Ureter (tissue), 1 donor: ENCODE measurements at places on chromosomes 1 and 21.
A peak's percentile ranks its signal among the peaks of the same experiment; 100 is the strongest.

- no peak for DNase-seq
These were observed 68.5 kb upstream of the PDE4B start for GRCh38 chr1:65724151-65724550.

- DNase-seq, result no peak
These were observed 90.1 kb downstream of the TLR5 start for GRCh38 chr1:223052931-223053330.

- no peak for DNase-seq
These were observed 59.0 kb downstream of the HIVEP3 start for GRCh38 chr1:41859686-41860085.

GRCh38 chr1:186735463-186735862, 55.2 kb upstream of the PTGS2 start:
- no peak for DNase-seq

- peak; percentile 50 for DNase-seq
These were observed 37.3 kb downstream of the CHAF1B start for GRCh38 chr21:36422279-36423098.

GRCh38 chr1:15501208-15502032, 22.6 kb downstream of the CASP9 start:
- DNase-seq, result no peak

DNA sequence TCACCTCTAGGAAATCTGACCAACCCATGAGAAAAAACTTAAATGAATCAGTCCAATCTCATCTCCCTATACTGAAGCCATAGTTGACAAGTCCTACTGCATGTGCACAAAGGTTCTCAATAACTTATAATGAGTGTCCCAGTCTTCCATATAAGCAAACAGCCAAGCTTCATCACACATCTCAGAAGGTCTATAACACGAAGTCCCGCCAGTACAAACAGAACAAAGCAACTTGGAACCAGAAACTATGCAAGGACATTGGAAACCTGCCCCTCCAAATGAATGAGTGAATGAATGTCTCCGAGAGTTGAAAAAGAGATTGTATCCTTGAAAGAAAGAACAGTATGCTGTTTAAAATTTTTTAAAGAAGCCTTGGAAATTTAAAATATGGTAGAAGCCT, 53.6 kb upstream of the IPO9 start:
- DNase-seq, result no peak

GRCh38 chr1:51247499-51247898, 11.4 kb downstream of the RNF11 start:
- no peak for DNase-seq

- no peak for DNase-seq
These were observed 3.3 kb downstream of the PTPRC start for GRCh38 chr1:198641966-198642668.

DNA sequence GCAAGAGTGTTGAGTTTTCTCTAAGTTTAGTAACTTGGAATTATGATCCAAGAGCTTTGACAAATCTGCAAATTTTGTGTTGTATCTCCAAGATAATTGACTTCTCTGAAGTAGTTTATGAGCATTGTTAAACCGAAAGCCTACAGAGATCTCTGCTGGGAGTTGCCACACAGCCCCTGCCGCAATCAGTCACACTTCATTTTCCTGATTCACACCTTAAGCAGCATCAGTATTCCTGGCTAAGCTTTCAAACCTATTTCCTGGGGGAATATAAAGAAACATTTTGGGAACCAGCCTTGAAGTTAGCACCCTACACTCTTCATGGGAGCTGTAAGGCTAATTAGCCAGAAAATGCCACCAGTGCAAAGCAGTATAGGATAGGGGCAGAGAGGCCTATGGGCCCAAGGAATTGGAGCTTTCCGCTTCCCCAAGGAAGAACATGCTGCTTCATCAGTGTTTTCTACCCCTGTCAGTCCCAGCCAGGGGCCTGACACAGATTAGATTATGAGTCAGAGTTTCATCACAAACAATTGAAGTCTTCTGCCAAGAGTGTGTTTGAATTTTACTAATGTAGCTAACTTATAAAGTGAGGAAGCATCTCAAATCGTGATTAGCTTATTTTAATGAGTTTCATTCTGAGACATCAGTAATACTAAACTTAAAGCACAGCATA, 23.2 kb upstream of the CACYBP start:
- no peak for DNase-seq

GRCh38 chr21:31501926-31502325, 157.6 kb upstream of the SOD1 start:
- no peak for DNase-seq

DNA sequence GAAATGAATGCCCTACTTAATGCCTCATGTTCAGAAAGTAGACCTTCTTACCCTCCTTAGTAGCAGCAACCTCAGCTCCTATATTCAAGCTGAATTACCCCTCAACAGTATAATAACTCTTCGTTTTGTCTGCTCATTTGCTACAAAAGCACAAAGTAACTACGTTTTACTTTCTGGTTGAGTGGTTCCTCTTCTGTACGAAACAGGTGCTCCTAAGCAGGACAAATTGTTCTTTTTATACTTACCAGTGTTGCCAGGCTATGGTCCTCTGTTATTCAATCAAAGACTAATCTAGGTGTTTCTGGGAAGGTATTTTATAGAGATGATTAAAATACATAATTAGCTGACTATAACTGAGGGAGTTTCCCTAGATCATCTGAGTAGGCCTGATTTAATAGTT, 484.2 kb upstream of the ADAMTS5 start:
- DNase-seq, result no peak

DNA sequence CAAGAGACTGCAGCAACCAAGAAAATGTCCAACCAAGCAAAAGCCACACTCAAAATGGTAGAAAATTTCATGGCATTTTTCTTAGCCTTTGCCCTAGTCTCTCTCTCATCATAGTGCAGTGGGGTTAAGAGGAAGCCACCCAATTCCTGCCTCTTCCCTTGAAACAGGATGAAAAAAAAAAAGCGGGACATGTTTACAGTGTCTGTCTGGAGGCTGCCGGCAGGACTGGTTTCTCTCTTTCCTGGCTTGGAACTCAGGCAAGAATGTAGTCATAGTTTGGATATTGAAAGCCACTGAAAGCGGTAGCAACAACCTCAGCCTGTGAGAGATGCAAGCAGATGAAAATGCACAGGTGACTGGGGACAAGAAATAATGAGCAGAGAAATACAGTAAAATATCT, 13.3 kb upstream of the TNFSF18 start:
- no peak for DNase-seq

DNA sequence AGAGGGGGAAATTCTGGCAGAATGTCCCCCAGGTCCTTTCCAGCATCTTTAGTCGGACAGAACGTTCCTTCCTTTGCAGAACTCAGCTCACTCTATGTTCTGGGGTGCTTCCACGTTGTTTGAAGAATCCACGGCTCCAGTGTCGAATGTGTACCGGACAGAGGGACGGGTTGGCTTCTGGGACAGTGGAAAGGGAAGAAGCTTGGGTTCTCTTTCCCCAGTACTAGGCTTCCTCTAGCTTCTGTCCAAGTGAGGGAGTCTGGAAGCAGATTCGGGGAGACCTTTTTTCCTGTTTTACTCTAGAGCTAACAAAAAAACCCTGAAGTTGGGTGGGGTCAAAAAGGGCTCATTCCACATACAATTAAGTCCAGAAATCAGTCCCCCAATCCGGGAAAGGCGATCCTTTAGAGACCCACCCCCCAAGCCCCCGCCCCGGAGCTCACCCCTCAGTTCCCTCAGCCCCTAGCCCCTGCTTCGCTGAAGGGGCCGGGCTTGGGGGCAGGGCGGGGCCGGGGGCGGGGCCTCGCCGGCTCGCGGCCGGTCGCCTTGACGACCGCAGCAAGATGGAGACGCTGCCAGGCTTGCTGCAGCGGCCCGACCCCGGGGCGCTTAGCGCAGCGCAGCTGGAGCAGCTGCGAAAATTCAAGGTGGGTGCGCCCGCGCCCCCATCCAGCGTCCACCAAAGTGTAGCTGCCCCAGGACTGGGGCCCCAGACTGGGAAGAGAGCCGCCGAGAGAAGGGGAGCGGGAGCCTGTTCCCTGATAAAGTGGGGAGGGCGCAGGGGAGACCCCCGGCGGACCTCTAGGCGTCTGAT, at the start of gene RIIAD1:
RIIAD1 (plus strand) TSS at position 549 of the 814 bp plus-strand sequence; CDS start at position 564, 15 bp downstream.
- no peak for DNase-seq

DNA sequence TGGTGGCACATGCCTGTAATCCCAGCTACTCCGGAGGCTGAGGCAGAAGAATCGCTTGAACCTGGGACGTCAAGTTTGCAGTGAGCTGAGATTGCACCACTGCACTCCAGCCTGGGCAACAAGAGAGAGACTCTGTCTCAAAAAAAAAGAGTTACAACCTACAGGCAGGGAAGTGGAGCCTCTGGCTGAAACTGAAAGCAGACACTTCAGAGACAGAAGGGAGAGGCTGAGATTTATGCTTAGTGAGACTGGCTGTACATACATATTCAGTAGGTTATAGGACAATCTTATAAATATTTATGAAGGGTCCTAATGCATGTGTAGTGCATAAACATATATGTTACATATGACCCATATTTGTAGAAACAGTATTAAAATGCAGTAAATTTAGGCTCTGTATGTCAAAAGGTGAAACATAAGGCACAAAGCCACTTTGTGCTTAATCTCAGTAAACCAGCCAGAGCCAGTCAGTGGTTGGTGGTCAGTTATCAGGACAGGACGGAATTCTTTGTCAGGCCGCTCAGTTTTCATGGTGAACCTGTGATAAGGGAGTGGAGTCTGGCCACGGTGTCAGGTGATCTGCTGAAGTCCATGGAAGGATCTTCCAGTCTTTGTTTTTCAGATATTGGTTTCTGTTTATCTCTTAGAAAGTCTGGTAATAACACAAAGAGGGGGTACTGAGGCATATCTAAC, 13.7 kb downstream of the RHEX start:
- no peak for DNase-seq

- DNase-seq, result no peak
These were observed 24.8 kb upstream of the OR2B11 start for GRCh38 chr1:247482747-247483146.

DNA sequence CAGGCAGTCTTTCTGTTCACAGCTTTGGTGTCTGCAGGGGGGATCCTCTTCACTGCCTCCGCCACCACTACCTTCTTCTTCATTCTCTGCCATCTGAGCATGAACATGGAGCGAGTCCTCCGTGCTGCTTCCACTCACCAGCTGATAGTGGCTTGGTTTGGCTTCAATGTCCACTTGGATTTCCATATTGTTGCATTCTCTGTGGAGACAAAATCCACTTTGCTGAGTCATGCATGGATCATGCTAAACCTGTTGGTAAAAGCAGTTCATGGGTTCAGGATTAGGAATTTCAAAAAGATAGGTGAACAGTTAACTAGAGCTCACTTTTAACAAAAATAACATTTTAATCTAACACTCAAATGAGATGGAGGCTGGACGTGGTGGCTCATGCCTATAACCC, 27.5 kb downstream of the RNF19B start:
- DNase-seq, result no peak

DNA sequence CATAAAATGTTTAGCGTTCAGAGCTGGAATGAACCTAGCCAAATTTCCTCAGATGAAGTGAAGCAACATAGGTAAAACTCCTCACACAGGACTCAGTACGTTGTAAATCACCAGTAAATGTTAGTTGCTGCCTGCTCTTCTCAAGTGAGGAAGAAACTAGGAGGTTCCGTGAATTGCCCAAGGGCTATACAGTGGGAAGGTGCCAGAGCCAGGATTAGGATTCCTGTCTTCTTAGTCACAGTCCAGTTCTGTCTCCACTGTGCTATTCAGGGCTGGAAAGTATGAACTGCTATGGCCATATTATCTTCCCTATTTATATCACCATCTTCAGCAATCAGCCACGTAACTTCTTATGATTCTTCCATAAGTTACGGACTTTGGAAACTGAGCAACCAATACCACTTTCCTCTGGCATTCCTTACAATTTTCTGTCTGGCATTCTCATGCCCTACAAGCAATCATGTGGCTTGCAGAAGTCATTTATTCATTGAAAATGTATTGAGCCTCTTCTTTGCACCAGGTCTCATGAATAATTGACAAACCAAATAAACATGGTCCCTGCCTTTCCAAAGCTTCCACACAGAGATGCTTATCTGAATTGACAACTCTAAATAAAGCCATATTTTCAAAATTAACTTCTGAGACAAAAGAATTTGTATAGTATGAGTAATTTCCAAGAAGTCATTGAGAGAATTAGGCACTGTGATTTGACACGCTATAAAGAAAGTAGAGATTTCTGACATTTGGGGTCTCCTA, 271.6 kb upstream of the SGIP1 start:
- DNase-seq, result no peak

GRCh38 chr1:8352886-8353785, 35.2 kb downstream of the SLC45A1 start:
- DNase-seq, result no peak

- DNase-seq, result no peak
These were observed 25.3 kb downstream of the PIGK start for GRCh38 chr1:77193951-77194350.

DNA sequence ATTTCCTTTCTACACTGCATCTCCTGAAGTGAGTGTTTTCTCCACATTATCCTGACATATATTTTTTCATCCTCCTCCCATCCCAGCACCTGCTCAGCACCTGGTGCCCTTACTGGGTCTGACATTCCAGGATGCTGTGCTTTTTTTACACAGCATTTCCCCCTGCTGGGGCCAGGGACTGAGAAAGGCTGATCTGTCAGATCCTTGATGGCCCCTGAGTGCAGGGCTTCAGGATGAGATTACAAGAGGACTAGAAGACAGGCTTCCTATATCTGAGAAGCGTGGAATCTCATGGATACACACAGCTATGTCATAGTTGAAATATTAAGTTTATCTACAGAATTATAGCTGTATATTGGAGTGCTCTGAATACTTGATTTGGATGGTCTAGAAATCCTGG, 24.4 kb downstream of the RCAN1 start:
- DNase-seq, result no peak

GRCh38 chr1:203103829-203104495, 18.1 kb upstream of the MYOG start:
- DNase-seq, result no peak

DNA sequence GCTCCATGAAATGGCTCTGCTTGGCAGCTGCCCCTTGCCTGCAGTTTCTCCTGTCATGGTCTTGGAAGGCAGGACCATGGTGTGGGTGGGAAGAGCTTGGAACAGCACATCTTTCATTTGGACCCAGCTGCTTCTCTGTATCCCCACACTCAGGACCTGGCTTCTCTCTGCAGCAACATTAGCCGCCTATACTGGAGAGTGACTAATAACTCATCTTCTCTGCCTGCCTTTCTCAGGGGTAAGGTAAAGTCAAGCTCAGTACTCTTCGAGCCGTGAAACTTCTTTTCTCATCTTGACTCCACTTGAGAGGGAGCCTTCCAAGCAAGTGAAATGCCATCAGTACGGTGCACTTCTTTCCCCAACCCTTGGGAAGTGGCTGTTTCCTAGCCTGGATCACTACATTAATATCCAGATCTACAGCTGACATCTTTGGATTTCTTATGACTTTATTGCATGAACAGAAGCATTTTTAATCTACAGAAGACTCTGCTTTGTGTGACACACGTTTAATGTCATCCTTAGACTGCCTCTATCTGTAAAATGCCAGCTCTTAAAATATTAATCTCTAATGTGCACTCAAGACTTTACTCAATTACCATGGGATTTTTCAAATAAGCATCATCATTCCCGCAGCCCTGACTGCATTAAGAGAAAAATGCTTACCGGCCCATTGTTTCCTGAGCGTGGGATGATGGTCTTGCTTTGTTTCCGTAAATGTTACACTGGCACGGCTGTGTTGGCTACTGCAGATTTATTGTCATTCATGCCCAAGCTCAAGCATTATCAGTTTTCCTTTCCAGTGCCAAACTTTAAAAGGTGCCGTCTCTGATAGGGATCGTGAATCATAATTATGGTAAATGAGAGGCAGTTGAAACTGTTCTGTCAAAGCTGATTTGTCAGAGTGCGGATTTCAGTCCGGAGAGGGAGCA, 242.9 kb downstream of the HHAT start:
- no peak for DNase-seq
